ENCODE measurements at places on chromosomes 4 and X. TPM values are rescaled to one million over a fixed set of nuclear protein-coding genes. Genes with fewer than 3 reads are reported as not detected.

HDX gene
- 5.1 TPM for total RNA-seq

CAPN6 gene
- total RNA-seq = not detected

GRCh38 chrX:130654409-130654950 is 248.5 kb downstream of the ENOX2 start:
- no peak for DNase-seq

GRCh38 chr4:20520901-20521300 is 179.4 kb upstream of the PACRGL start:
- no peak for DNase-seq

GRCh38 chrX:109830704-109831206 is 97.7 kb upstream of the ACSL4 start:
- no peak for DNase-seq

FAT1 gene
- total RNA-seq = 88.8 TPM

- no peak for DNase-seq
These were observed 126.5 kb downstream of the QDPR start for GRCh38 chr4:17385403-17385802.

- no peak for DNase-seq
These were observed 959.1 kb upstream of the LCORL start for GRCh38 chr4:18980516-18981233.

- no peak for DNase-seq
These were observed 139.4 kb upstream of the EMCN start for GRCh38 chr4:100657187-100657586.

- no peak for DNase-seq
These were observed 26.5 kb downstream of the HAND2 start for GRCh38 chr4:173503330-173504180.

DNA sequence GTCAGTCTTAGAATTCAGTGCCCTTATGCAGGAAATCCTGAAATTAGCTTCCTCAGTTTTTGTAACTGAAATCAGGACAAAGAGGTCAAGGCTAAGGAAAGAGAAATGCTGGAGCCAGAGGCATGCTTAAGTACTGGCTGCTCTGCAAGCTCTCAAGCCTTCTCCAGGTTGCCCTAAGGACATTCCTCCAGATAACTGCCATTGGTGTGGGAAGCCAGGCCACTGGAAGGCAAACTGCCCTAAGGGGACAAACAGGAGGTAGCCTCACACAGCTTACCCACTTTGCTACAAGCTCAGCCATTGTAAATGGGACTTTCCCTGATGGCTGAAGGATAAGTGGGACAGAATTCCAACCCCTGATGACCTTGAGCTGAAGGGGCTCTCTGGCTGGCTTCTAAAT is 606.9 kb upstream of the PCDH10 start:
- DNase-seq = no peak

DNA sequence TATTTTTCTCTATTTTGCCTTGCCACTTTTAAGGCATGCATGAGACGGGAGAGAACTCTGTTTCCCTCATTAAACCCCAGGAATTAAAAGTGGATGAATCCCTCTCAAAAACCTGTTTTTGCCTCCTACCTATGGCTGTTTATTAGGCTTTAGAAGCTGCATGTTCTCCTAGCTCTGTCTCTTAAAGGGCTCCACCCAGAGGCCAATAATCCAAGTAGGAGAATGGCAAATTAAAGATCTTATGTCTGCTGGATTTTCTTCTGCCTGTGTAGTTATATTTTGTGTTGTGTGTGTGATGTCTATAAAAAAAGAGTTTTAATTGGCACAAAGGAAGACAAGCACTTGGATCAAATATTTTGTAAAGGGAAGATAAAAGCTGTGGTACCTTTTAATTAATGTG is 32.4 kb downstream of the MAGEC1 start:
- DNase-seq = no peak

GRCh38 chrX:18194688-18195087 is 26.0 kb downstream of the BEND2 start:
- no peak for DNase-seq

DNA sequence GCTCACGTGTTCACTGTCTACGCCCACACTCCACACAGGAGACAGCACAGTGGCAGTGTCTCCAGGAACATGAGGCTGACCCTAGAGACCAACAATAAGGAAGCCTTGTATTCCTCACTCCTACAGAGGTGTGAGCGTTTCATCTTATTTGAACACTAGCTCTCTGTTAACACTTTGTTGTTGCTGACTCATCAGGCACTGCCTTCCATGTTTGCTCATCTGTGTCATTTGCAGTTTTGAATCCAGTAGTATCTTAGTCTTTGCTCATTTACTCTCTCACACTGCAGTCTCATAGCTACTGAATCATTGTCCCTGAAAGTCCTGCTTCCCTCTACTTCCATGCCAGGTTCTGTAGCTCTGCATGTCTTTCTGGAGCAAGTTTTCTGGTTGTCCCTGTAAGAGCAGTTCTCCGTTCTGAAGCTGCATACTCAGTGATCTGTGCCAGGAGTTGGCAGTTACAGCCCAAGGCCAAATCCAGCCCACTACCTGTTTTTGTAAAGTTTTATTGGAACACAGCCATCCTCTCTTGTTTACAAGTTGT is 80.3 kb upstream of the DCLK2 start:
- no peak for DNase-seq

GAGE12F gene
- not detected for total RNA-seq

- no peak for DNase-seq
These were observed 26.2 kb upstream of the GPR78 start for GRCh38 chr4:8553991-8554405.
